Endothelial cell (in vitro differentiated cells): ENCODE measurements at places on chromosomes 3 and 15. TPM values are rescaled to one million over a fixed set of nuclear protein-coding genes. Genes with fewer than 3 reads are reported as not detected.

Gene CKMT1B
- total RNA-seq, result 12.8 TPM

Gene IGSF11
- total RNA-seq, result 0.18 TPM

Gene CYP8B1
- total RNA-seq, result not detected

DNA sequence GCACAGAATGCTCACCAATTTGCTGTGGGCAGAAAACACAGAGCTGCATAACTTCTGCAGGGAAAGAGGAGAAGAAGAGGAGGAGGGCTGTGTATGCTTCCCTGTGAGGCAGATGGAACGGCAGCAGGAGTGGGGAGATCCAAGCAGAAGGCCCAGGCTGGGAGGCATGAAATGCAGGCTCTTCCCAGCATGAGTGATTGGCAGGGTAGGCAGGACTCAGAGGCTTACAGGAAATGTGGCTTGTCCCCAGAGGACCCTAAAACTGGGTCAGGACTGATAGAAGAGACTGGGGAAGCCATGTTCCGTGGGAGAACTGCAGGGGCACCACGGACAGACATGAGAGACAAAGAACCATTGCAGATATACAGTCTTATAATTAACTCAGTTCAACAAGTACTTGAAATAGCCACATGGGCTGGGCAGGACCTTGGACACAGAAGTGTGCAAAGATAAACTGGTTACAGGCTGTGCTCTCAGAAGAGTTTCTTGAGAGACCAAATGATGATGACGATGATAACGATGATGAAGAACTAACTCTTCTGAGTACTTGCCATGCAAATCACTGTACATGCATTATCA, 286.9 kb downstream of the EPHB1 start:
- DNase-seq, result no peak

DNA sequence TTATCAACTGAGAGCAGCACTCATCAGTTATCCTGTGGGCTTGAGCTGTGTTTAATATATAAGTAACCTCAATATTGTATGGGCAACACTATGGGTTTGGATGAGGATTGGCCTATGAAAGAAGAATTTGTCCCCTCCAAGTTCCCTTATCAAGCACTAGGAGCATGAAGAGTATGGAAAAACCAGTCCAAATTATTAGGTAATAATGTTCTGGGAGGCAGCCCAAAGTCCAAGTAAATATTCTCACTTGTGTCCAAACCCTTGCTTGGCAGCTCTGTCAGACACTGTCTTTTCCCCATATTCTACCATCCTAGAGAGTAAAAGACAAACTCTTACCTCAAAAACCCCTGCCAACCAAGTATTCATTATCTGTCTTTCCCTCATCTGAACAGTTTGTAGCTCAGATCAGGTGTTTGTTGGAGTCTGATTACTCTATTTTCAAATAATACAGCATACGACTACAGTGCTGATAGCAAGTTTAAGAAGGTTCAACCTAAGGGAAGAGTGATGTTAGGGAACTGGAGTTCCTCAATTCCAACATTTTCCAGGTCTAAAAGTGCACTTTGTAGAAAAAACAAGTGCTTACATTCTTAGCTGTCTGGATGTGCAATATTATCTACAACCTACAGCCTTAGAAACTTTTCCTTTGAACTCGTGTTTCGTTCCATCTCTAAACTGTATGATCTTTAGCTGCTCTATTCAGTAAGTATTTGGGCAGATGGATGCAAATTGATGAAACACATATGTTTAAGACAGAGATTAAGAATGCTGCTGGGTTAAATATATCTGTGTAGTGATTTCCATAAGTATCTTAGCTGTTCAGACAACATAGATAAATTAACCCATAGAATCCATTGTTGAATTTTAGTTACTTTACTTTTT, 89.7 kb upstream of the PHLDB2 start:
- no peak for DNase-seq
